ENCODE measurements at places on chromosomes 7 and 10. TPM values are rescaled to one million over a fixed set of nuclear protein-coding genes. Genes with fewer than 3 reads are reported as not detected.

- DNase-seq = no peak
Observed at GRCh38 chr7:152128252-152128651, 102.8 kb downstream of the GALNT11 start.

GRCh38 chr10:102593074-102593803, 51.0 kb upstream of the TRIM8 start:
- no peak for DNase-seq

DNA sequence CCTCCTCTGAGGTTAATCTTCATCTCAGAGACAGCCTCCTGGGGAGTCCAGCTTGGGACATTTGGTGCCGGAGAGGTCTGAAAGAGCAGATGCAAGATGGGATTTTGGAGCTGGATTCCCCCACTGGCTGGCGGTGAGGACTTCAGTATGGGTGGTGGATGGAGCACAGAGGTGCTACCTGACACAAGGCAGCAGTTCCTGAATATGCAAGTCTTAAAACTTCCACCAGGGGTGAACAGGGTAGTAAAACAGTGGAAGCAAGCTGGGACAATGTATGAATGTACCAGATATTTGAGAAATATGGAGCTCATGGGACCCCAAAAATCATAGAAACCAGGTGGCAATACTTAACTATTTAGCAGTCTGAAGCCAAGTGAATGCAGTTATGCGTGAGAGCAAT, 4.8 kb upstream of the TAF3 start:
- DNase-seq = no peak

- DNase-seq = no peak
Observed at GRCh38 chr10:125375210-125375609, 214.8 kb upstream of the CTBP2 start.

- no peak for DNase-seq
Observed at GRCh38 chr7:76211216-76211615, 9.5 kb downstream of the SRRM3 start.

DNA sequence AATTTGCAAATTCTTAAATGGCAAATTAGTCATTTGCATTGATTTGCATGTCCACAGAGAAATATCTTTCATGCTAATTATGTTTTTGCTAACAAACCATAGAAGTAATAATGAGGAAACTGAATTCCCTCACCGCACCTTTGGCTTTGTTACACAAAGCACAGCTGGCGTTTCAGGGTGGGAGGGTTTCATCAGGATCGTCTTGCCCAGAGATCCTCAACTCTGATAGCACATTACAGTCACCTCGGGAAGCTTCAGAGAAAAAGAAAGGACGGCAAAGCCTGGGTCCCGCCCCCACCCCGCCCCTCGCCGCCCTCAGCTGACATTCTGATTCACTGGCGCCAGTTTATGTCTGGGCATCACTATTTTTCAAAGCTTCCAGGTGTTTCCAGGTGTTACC, 119.4 kb downstream of the PTPRN2 start:
- no peak for DNase-seq

DNA sequence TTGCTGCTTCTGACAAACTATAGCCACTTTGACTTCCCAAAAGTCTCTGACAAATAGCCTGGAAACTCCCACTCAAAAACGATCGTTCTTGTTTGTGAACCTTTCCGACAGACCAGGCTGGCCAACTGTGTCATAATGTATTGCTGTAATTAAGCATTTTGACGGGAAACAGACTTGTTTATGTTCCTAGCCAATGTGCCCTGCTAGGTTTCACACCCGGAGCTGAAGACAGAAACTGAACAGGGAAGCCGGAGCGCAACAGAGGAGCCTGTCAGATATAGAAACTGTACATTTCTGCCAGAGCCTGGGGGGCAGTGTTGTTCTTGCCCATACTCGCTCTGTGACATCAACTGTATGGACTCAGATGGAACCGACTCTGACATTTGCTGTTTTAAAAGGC, 55.3 kb upstream of the C7orf33 start:
- no peak for DNase-seq

- no peak for DNase-seq
Observed at GRCh38 chr10:126210051-126210651, 178.1 kb downstream of the ADAM12 start.

DNA sequence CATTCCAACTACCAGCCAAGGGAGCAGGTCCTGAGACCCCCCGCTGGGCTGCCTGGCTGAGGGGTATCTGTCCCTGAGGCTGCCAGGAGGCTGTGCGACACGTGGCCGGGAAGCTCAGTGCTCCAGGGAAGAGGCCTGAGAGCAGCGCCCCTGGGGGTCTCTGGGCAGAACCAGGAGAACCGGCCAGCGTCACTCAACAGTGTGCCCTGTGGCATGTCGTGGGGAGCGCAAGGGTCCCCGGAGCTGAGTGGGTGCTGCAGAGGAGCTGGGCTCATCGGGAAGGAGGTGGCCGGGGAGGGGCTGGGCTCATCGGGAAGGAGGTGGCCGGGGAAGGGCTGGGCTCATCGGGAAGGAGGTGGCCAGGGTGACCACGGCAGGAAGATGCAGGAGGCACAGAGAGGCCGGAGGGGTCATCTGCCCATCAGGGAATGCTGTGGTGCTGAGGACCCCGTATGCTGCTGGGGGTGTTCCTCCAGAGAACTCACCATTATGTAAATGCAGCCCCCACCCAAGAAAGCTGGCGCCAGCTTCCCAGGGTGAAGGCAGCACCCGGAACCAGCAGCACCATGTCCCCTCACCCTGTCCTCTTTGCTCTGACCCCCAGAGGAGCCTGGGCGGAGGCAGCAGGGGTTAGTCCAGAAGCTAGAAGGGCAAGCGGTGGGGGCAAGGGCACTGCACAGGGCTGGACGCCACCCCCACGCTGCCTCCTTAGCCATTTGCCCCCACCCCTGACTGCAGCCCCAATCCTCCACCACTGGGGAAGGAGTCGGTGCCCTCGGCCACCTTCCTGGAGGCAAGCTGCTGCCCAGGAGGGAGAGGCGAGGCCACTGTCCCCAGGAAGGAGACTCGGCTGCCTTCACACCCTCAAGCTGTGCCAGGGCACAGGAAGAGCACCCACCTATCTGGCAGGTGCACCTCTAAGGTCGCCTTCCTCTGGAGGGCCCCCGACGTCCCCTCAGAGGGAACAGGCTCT, 33.3 kb downstream of the CALML3 start:
- no peak for DNase-seq

DNA sequence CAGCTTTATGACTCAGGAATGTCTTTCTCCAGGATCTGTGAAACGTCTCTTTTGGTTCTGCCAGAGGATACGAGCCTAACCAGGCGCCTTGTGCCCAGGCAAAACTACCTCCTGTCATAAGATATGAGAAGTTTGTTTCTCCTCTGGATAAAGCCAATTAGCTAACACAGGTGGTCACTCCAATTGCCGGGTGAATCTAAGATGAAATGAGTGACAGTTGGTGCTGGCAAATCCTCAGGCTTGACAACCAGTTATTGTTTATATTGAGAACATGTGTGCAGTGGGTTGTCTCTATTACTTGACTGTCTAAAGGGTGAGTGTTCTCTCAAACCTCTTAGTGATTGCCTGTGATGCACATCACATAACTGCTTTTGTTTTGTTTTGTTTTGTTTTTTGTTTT, 449.1 kb downstream of the XPNPEP1 start:
- DNase-seq = no peak

GRCh38 chr7:87512906-87513305, 37.4 kb upstream of the ABCB4 start:
- no peak for DNase-seq

- DNase-seq = no peak
Observed at GRCh38 chr7:35802102-35802466, 1.2 kb downstream of the SEPTIN7 start.

DNA sequence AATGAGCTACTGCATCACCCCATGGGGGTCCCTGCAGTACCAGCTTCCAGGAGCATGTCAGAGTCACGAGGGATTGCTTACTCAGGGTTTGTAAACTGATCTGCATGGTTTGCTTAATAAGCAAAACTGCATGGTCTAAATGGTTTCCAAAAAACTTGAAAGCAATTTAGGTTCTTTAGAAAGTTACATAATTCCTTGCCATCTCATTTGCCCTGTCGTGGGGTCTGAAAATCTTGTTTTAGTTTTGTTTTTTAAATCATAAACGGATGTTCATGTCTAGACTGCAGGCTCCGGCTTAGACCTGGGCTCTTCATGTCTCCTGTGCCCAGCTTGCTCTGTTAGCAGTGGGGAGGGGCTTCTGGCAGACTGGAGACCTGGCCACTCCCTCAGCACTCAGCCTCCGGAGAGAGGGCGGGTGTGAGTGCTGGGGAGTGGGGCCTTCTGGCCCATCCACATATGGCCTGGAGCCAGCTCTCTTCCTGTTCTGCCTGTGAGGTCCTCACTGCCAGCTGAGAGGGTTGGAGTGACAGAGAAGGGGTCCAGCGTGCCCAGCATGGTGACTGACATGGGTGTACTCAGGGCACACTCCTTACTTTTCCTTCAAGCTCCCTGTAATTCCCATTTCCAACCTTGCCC, 17.5 kb downstream of the PRF1 start:
- DNase-seq = no peak

- no peak for DNase-seq
Observed at GRCh38 chr7:99410635-99411034, 1.9 kb downstream of the BUD31 start.

DNA sequence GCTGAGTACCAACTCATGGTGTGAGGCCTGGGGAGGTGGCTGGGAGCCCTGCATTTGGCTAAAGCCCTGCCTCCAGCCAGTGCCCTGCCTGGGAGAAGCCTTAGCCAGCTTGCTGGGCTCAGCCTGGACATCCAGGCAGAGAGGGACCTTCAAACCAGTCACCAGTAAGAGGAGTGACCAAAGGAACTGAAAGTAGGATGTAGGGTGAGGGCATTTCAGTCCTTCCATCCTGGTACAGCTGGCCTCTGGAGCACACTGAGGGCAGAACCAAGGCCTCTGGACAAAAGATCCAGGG, 124.8 kb downstream of the ADCY1 start:
- no peak for DNase-seq

DNA sequence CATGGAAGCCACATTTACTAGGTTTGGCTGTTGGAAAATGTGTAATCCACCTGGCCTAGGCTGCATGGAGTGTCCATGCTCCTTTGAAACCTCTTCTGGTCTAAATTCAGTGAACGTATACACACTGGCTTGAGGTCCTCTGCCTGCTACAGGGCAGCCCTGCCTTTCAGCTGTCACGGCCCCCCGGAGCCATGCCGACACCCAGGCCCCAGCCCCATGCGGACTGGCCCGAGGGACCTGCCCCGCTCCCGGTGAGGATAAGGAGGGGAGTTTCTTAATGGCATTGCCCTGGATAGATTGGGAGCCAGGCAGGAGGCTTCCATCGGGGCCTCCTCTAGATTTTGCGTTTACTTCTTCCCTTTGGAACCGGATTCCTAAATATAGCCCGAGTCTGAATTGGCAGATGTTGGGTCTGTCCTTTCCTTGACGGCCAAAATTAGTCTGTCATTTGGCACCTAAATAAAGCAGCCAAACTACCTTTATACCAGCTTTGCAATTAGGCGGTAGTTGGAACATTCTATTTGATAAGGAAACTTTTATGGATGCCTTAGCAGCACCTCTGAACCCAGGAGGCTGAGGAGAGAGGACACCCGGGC, 72.1 kb upstream of the SH2B2 start:
- DNase-seq = no peak

DNA sequence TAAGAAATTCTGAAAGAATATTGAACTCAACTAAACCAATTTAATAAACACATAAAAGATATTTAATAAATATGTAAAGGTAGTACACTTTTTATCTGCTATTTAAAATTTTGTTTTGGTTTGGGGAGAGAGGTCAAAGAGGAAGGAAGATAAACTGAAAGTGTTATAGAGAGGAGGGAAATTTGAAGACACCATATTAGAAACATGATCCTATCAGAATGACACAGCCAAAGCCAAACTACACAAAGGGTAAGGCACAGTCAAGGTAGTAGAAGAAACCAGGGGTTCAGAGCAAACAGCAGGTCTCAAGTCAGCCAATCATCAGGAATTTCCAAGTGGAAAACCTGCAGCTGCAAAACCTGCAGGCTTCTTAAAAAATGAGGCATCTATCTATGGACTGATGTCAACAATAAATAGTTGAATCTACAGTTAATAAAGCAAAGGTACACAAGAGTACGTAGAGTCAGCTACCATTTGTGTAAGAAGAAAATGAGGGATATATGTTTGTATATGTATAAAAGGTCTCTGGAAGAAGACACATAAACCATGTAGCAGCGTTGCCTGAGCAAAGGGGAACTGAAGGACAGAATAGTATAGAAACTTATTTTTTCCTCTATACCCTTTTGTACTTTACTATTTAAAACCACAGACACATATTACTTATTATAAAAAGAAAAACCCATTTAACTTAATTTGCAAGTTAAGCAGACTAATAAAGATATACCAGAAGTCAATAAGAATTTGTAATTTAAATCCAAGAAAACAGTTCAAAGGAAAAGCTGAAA, 10.0 kb downstream of the ZNF800 start:
- DNase-seq = no peak

- no peak for DNase-seq
Observed at GRCh38 chr10:89274928-89275327, 23.4 kb upstream of the LIPA start.

GRCh38 chr7:44224080-44224973, 23.5 kb downstream of the YKT6 start:
- peak; percentile 11 for DNase-seq

DNA sequence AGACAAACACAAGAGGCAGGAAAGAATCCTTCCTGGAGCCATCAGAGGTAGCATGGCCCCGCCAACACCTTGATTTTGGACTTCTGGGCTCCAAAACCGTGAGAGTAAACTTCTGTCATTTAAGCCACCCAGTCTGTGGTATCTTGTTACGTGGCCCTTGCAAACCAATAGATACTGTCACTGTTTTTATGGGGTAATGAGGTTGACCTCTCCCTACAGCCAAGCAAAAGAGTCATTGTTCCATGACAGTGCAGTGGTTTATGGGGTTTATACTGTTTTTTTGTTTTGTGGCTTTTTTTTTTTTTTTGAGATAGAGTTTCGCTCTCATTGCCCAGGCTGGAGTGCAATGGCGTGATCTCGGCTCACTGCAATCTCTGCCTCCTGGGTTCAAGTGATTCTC, 32.8 kb downstream of the KIAA1549 start:
- no peak for DNase-seq

- DNase-seq = no peak
Observed at GRCh38 chr10:35910234-35910633, 268.1 kb upstream of the FZD8 start.

- peak; percentile 30 for DNase-seq
Observed at GRCh38 chr7:151833691-151834090, 43.2 kb downstream of the PRKAG2 start.

GRCh38 chr10:27463961-27464360, 40.1 kb upstream of the RAB18 start:
- no peak for DNase-seq

- DNase-seq = peak; percentile 74
Observed at GRCh38 chr10:15370856-15371701, at the start of gene FAM171A1. Gene FAM171A1 (minus strand): TSS chr10:15371289. CDS start chr10:15371052, 237 bp downstream.

- no peak for DNase-seq
Observed at GRCh38 chr7:130352194-130353074, 7.8 kb downstream of the CPA5 start.

Gene EZH2
- 1.1 TPM for total RNA-seq

Gene SPDYE1
- not detected for total RNA-seq

Gene SPDYE8
- total RNA-seq = not detected

Gene RADIL
- 4.0 TPM for total RNA-seq

Gene SRRM3
- total RNA-seq = 16.3 TPM

Gene PDZD7
- 0.38 TPM for total RNA-seq

Gene UNCX
- total RNA-seq = not detected

Gene MNX1
- not detected for total RNA-seq

Gene GPR85
- total RNA-seq = 0.59 TPM

Gene HOXA4
- 0.97 TPM for total RNA-seq
